ENCODE measurements at places on chromosomes 5 and 9. TPM values are rescaled to one million over a fixed set of nuclear protein-coding genes. Genes with fewer than 3 reads are reported as not detected.

SLC1A3 gene
- total RNA-seq = 3.9 TPM

APBA1 gene
- 0.52 TPM for total RNA-seq

PHF24 gene
- not detected for total RNA-seq

INSL4 gene
- total RNA-seq = not detected

MAST4 gene
- 8.4 TPM for total RNA-seq

TLX3 gene
- total RNA-seq = not detected

MAMDC2 gene
- 0.10 TPM for total RNA-seq
